IPS DF 6.9 (cell line): ENCODE measurements at places on chromosomes 1 and 21.

GRCh38 chr1:64874666-64875065 lies 91.7 kb downstream of the JAK1 start:
- no peak for DNase-seq
- H3K36me3 ChIP-seq: no peaks in the 10 kb centered on the region; the same call in 1 of the 2 replicates
- H3K4me1 ChIP-seq: no peaks in the 10 kb centered on the region
- no peak overlapping the region for H3K4me3 ChIP-seq

DNA sequence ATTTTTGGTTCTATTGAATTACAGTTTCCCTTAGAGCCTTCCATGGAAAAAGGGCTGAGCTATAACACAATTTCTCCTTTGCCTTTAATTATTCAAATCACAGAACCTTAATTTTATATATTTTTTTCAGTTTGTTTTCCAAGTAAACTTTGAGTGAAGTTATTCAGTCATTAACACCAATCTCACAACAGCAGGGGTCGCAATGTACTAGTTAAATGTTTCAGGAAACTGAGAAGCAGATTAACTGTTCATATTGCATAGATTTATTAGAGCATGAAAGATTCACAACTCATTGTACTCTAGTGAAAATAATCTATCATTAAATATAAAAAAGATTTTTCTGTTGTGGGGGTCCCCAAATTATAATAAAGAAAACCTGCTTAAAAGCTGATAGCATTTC lies 64.1 kb downstream of the KIFAP3 start:
- H3K36me3 ChIP-seq: no peaks in the 10 kb centered on the region
- H3K4me3 ChIP-seq: no peak overlapping the region
- peak; percentile 1 for DNase-seq
- no peaks in the 10 kb centered on the region for H3K27me3 ChIP-seq
- H3K27ac ChIP-seq: no peak overlapping the region
- H3K4me1 ChIP-seq: no peaks in the 10 kb centered on the region

DNA sequence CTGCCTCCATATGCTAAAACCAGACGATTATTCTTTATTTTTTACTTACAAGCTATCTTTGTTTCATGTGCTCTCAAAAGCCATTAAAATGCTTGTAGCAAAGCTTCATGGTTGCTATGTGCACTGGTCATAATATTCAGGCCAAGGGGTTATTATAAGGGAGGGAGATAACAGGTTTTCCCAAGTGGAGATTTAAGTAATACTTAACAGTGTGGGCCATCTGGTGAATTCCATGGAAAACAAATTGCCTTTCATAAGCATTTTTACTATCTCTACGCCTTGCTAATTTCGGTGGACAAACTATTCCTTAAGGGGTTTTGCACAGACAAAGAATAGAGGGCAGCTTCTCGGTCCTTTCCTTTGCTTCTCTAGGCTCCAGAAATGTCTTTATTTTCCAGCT lies 137.8 kb downstream of the NUF2 start:
- no peaks in the 10 kb centered on the region for H3K4me1 ChIP-seq
- H3K4me3 ChIP-seq: no peak overlapping the region
- no peaks in the 10 kb centered on the region for H3K36me3 ChIP-seq

- no peak for DNase-seq
- H3K36me3 ChIP-seq: no peaks in the 10 kb centered on the region
- no peaks in the 10 kb centered on the region for H3K4me1 ChIP-seq
- H3K27me3 ChIP-seq: peaks cover 13% of the 10 kb centered on the region
- no peak overlapping the region for H3K27ac ChIP-seq
- H3K4me3 ChIP-seq: no peak overlapping the region
Measured at GRCh38 chr1:32919811-32920733, 18.9 kb upstream of the TMEM54 start.

DNA sequence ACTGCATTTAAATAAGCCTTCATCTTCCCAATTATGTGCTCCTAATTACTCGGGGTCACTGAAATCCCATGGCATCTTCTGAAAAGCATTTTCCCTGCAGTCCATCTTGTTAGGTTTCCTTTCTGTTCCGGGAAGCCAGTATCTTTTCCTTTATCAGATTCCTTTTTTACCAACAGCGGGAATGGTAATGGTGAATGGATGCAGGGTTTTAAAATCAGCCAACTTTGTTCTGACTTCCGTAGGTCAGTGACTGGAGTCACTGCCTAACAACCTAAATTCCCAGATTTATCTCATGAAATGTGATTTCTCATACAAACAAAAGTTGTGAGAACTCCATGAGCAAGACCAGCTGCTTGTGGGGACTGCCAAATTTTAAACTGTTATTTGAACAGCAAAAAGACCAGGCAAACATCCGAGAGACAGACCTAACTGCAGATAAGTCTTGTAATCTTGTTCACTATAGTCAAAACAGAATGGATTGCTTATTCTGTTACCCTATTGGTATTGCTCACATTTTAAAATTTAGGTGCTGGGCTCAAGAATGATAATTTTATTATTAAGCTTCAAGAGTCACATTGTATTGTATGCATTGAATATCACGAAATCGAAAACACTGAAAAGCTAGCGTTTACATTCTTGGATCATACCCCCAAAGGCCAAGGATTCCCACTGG lies 1.2 kb upstream of the RWDD3 start:
- no peaks in the 10 kb centered on the region for H3K36me3 ChIP-seq
- DNase-seq: no peak
- H3K4me1 ChIP-seq: peaks cover 2% of the 10 kb centered on the region; the same call in 1 of the 2 replicates

DNA sequence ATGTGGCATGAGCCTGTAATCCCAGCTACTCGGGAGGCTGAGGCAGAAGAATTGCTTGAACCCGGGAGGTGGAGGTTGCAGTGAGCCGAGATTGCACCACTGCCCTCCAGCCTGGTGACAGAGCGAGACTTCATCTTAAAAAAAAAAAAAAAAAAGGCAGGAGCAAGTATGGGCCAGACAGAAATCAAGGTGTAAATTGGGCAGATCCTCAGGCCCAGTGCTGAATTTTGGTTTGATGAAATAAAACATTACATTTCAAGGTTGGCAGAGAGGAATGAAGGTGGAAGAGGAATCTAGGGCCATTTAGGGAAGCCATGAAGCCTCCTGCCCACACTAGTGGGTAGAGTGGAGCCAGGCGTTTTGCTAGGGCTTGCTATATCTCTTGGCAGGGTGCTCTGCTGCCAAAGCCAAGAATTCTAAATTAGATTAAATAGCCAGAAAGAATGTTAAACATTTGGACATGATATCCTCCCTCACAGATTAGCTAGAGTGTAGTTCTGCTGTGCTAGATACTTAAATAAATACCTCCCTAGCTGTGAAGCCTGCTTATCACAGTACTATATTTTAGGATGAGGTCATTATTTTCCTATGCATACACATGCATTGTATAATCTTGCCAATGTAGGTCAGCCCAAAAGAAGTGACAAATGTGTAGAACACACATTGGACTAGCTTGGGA lies 16.6 kb upstream of the LGALS8 start:
- H3K27ac ChIP-seq: no peak overlapping the region
- H3K4me1 ChIP-seq: no peaks in the 10 kb centered on the region
- H3K4me3 ChIP-seq: no peak overlapping the region

GRCh38 chr1:87603626-87604025 lies 274.9 kb downstream of the LMO4 start:
- H3K27me3 ChIP-seq: no peaks in the 10 kb centered on the region
- H3K27ac ChIP-seq: no peak overlapping the region

- H3K4me1 ChIP-seq: peaks cover 4% of the 10 kb centered on the region; the same call in 1 of the 2 replicates
- no peak overlapping the region for H3K4me3 ChIP-seq
- no peaks in the 10 kb centered on the region; the same call in 1 of the 2 replicates for H3K36me3 ChIP-seq
- no peak for DNase-seq
Measured at GRCh38 chr1:3066250-3066711, 2.7 kb upstream of the PRDM16 start.
